ENCODE measurements at places on chromosomes 16 and 17.

- DNase-seq, result no peak
Observed at GRCh38 chr16:78816499-78817195, 717.2 kb downstream of the WWOX start.

- DNase-seq, result no peak
Observed at GRCh38 chr17:64729201-64729600, 67.1 kb upstream of the SMURF2 start.

DNA sequence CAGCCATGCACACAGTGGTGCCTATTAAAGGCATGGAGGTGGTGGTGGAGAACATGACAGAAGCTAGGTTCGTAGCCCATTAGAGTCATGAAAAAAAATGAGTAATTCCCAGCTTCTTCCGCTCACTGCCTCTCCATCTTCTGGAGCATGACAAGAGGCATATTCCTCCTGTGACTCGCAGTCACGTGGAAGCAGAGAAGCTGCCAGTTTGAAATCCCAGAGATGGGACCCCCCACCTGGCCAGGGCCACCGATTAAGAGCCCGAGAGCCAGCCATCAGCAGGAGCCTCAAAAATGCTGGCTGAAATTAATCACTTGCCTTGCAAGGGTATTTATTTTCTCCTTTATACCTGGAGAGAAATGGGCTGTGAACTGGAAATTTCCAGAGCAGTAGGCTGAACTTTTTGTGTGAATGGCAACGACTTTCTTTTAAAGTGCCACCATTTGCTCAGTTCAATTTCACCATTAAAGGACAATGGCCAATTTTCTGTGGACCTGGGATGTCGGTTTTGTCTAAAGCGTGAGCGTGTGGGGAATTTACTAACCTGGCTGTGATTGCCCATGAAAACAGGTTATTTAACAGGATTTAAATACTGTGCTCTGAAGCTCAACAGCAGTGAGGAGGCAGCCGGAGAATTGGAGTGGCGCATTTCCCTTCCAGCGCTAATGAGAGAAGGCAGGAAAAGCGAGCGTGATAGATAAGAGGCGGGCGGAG is 189.7 kb upstream of the SDK2 start:
- DNase-seq, result no peak

DNA sequence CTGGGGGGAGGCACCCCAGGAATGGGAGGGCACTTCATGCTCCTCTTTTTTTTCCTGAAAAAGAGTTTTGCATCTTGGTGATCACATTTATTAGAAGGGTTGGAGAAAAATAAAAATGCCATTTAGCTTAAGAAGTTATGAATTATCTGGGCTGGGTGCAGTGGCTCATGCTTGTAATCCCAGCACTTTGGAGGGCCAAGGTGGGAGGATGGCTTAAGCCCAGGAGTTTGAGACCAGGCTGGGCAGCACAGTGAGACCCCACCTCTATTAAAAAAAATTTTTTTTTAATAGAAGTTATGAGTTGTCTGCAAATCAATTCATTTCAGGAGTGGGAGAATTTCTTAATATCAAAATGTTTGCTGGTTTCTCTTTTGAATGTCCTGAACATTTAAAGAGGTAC is 103.4 kb downstream of the SNX11 start:
- no peak for DNase-seq

- DNase-seq, result no peak
Observed at GRCh38 chr17:27353033-27353460, 59.1 kb downstream of the WSB1 start.

DNA sequence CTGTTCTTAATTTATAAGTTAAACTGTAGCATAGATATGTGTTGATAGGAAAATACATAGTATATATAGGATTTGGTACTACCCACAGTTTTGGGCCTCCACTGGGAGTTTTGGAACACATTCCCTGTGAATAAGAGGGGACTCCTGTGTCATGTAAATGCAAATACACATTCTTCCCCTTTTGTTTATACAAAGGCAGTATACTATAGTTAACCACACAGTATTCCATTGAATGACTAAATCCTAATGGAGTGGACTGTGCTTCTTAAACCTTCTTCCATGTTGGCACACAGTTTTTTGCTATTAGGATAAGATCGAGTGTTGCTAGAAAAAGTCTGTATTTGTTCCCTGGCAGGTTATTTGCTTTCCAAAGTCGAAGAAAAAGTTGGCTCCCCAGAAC is 22.2 kb downstream of the TAC4 start:
- DNase-seq, result no peak

GRCh38 chr16:11596572-11597226 is 10.0 kb upstream of the LITAF start:
- DNase-seq, result no peak

DNA sequence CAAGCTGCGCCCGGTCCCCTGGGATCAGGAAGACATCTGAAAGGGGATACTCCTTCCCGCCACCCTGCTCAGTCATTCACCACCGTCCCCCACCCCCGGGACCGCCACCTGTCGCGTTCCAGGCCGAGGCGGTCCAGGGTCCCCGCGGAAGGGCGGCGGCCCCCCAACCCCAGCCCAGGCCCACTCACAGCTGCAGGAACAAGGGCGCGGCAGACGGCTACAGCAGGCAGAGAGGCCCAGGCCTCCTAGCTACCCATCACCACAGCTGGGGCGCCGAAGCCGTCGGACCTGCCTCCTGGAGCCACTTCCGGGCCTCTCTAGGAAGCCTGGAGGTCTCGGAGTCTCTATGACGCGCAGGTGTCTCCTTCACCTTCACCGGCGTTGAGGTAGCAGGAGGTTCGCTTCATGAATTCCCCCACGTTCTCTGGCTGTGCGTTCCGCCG is at the start of gene SDR42E1:
Gene SDR42E1, minus strand, starts transcription at position 272 of the 443 bp plus-strand sequence. CDS start 10,612 bp downstream, outside the sequence.
- peak; percentile 75 for DNase-seq

GRCh38 chr16:87420026-87421002 is 28.2 kb downstream of the MAP1LC3B start:
- no peak for DNase-seq

- no peak for DNase-seq
Observed at GRCh38 chr16:12087901-12088421, 111.4 kb downstream of the SNX29 start.

DNA sequence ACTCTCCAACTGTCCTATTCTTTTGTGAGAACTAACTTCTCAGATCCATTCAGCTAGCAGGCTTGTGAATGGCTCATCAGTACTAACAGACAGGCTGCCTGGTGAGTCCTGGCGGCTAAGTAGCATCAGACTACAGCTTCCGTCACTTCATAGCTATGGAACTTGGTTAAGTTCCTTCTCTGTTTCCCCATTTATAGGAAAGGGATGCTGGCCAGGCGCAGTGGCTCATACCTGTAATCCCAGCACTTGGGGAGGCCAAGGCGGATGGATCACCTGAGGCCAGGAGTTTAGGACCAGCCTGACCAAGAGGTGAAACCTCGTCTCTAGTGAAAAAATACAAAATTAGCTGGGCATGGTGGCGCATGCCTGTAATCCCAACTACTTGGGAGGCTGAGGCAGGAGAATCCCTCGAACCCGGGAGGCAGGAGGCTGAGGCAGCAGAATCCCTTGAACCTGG is 49.9 kb upstream of the TANGO6 start:
- no peak for DNase-seq

- DNase-seq, result no peak
Observed at GRCh38 chr17:791829-792228, 9.7 kb downstream of the MRM3 start.

DNA sequence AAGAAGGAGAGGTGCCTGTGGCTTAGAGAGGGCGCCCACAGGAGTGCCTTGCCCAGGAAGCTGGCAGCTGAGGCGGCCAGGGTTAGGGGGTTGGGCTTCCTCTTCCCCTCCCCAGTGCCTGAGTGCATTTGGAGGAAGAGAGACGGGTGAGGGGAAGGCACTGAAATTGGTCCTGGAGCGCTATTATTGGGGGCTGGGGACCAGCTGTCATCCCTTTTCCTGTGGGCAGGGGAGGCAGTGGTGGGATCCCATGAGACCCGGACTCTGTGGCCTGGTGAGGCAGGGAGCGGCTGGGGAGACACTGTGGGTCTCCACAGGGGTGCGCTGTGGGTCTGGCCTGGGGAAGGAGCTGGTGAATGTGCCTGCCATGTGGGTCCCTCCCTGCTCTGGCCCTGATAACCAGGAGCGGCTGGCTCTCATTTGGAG is 259.7 kb downstream of the SEC14L1 start:
- peak; percentile 84 for DNase-seq

DNA sequence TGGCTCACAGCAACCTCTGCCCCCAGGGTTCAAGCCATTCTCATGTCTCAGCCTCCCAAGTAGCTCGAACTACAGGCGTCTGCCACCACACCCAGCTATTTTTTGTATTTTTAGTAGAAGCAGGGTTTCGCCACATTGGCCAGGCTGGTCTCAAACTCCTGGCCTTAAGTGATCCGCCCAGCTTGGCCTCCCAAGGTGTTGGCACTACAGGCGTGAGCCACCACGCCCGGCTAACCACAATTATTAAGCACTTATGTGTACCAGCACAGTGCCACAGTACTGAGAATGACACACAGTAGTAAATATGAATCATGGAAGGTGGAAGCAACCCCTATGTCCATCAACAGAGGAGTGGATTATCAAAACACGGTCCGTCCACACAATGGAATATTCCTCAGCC is 49.8 kb downstream of the COTL1 start:
- no peak for DNase-seq

- no peak for DNase-seq
Observed at GRCh38 chr16:12060751-12061150, 84.2 kb downstream of the SNX29 start.

- no peak for DNase-seq
Observed at GRCh38 chr17:13840254-13840653, 229.1 kb upstream of the COX10 start.

- no peak for DNase-seq
Observed at GRCh38 chr17:69639096-69639495, 224.6 kb downstream of the MAP2K6 start.

- DNase-seq, result no peak
Observed at GRCh38 chr16:84278968-84279367, 15.7 kb upstream of the WFDC1 start.

- peak; percentile 80 for DNase-seq
Observed at GRCh38 chr17:41340934-41341861, 9.4 kb downstream of the KRT33A start.

Data from stimulated activated naive CD8-positive, alpha-beta T cell treated with anti-CD3 and anti-CD28 coated beads, Interleukin-15, amount 100 ng/mL, for 72 hours (primary cell).